ENCODE measurements at places on chromosomes 11 and 22.

GRCh38 chr11:85165819-85166218, 461.3 kb downstream of the DLG2 start:
- no peak for DNase-seq

DNA sequence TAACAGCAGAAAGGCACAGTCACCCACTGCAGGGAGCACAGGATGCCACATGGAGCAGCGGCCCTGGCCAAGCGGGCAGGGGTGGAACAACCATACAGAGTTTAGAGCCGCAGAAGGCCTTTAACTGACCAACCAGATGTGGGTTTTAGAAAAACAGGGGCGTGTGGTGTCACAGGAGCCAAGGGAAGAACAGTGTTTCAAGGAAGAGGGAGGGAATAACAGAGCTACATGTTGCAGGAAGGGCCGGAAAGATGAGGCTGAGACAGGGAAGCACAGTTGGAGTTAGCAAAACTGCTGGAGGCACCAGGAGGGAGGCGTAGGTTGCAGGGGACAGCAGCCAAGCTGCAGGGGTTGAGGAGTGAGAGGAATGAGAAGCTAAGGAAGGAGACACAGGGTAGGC, 7.8 kb upstream of the NAA40 start:
- DNase-seq, result no peak

DNA sequence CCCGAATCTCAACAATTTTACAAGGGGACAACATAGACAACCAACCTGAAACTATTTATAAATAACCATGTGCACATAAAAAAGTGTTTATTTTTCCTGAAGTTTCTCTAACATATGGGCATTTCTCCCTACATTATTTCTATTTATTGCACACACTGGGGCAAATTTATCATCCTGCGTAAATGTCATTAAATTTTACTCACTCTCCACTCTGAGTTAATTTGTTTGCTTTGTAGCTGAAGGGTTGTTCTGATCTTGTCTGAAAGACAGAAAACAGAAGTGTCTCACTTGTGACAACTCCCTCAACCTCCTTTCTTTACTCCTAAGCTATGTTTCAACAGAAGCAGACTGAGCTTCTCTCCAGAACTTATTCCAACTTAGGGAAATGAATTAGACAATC, 194.2 kb downstream of the HIPK3 start:
- no peak for DNase-seq

- peak; percentile 21 for DNase-seq
Observed at GRCh38 chr11:95245038-95245437, 14.0 kb upstream of the SESN3 start.

GRCh38 chr22:39967996-39968972, 8.1 kb downstream of the TMA7B start:
- no peak for DNase-seq

GRCh38 chr11:72787216-72788104, 6.4 kb downstream of the STARD10 start:
- no peak for DNase-seq

- DNase-seq, result no peak
Observed at GRCh38 chr11:21723678-21724077, 469.2 kb upstream of the ANO5 start.

- no peak for DNase-seq
Observed at GRCh38 chr11:83140691-83141455, 16.1 kb upstream of the PCF11 start.

DNA sequence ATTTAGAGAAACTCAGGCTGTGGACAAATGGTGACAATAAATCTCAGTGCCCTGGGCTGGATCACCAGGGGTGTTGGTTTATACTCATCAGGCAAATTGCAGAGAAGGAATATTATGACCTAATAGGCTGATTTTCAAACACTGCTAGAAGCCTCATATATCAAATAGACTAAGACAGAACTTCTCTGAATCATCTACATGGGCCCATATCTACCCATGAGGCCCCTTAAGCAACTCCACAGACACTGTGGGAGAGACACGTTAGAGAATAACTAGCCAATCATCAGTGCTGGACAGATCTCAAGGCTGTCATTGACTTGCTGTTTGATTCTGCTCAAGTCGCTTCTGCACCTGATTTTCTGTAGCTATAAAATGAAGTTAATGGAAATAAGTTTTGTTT, 545.8 kb downstream of the SOX6 start:
- no peak for DNase-seq

DNA sequence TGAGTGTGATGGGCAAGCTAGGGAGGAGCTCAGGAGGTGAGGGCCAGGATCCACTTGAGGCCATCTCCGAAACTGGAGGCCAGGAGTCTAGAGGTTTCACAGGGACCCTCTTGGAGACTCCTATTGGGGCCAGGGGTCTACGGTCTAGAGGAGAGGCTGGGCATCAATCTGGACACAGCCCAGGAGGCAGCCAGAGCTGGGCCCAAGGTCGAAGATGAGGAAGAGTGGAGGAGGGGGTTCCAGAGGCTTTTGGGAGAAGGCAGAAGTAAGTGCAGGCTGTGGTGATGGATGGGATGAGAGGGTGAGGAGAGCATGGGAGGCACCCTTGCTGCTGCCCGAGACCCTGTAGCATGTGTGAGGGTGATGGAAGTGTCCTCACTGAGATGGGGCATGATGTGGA, 56.6 kb downstream of the LRRC32 start:
- no peak for DNase-seq

DNA sequence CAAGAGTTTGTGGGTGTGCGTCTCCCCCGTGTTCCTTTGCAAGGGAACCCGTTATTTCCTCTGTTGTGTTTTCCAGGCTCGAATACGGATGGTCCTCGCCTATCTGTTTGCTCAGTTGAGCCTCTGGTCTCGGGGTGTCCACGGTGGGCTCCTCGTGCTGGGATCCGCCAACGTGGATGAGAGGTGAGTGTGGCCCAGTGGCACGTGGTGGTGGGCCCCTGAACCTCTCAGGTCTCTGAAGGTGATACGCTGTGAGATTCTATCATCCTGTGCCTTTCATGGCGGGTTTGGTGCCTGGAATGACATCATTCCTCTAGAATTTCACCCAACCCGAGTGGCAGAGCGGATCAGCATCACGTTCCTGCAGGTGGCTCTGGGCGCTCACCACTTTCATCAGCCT, 32.5 kb downstream of the NADSYN1 start:
- DNase-seq, result no peak
